ENCODE measurements at places on chromosomes 12 and 14.

- no peak for DNase-seq
These were observed 789.2 kb upstream of the FBXO33 start for GRCh38 chr14:40221428-40221827.

GRCh38 chr12:123721245-123721644 is 9.1 kb downstream of the ATP6V0A2 start:
- DNase-seq: no peak

- no peak for DNase-seq
These were observed 287 bp upstream of the SLC2A13 start for GRCh38 chr12:40106202-40106533.

GRCh38 chr12:101647711-101648110 is 49.7 kb upstream of the CHPT1 start:
- no peak for DNase-seq

DNA sequence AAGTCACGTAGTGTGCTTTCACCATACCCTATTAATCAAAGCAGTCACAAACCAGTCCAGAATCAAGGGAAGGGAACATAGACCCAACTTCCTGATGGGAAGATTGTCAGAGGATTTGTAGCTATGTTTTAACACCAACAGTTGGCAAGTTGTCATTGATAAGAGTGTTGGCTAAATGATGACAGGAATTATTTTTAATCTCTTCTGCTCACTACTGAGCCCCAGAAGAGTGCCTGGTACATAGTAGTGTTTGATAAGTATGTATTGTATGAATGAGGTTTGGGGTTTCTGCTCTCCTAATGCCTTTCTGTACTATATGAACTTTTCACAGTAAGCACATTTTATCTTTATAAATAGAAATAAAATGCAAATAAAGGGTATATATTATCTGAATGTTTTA is 14.7 kb downstream of the HCFC2 start:
- DNase-seq: no peak

GRCh38 chr14:99268810-99269707 is 2.9 kb downstream of the BCL11B start:
- DNase-seq: no peak

DNA sequence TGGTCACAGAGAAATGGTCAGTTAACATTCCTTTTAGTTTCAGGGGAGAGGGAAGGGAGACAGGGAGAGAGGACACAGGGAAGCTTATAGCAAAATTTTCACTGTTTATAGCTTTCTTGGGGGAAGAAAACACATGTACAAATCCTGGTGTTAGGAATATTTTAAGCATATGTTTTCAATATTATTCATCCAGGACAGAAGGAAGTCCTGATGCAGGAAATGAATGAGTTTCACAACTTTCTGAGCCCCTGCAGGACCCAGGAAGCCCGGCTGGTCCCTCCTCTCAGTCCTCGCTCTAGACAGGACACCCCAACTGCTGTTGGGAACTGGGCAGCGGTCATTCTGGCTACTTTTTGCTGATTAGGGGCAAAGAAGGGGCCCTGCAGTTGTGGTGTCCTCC is 71.1 kb upstream of the ZDHHC17 start:
- DNase-seq: no peak

DNA sequence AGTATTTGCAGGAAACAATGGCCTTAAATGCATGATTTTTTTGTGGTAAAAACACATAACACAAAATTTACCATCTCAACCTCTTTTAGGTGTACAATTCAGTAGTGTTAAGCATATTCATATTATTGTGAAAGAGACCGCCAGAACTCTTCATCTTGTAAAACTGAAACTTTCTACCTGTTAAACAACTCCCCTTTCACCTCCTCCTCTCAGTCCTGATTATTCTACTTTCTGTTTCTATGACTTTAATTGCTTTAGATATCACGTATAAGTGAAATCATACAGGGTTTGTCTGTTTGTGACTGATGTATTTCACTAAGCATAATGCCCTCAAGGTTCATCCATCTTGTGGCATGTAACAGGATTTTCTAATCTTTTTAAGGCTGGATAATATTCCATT is 353.4 kb downstream of the ADAMTS20 start:
- no peak for DNase-seq

DNA sequence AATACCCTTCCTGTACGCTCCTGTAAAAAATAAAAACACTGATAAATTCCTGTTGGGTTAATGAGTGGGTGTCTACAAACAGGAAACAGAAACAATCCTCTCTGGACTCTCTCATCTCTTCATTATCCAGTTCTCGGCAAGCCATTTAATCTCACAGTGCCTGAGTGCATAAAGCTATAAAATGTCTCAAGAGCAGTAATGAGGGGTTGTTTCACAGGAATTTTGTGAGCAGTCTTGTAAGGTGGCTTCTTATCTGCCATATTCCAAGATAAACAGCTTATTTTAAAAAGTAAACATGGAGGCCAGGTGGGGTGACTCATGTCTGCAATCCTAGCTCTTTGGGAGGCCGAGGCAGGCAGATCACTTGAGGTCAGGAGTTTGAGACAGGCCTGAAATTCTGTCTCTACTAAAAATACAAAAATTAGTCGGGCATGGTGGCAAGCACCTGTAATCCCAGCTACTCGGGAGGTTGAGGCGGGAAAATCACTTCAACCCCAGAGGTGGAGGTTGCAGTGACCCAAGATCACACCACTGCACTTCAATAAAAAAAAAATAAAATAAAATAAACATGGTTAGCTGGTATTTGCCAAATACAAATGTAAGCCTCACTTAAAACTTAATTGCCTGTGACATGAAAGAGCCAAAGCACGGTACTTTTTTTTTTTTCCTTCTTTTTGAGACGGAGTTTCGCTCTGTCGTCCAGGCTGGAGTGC is 54.0 kb downstream of the CLIP1 start:
- no peak for DNase-seq

DNA sequence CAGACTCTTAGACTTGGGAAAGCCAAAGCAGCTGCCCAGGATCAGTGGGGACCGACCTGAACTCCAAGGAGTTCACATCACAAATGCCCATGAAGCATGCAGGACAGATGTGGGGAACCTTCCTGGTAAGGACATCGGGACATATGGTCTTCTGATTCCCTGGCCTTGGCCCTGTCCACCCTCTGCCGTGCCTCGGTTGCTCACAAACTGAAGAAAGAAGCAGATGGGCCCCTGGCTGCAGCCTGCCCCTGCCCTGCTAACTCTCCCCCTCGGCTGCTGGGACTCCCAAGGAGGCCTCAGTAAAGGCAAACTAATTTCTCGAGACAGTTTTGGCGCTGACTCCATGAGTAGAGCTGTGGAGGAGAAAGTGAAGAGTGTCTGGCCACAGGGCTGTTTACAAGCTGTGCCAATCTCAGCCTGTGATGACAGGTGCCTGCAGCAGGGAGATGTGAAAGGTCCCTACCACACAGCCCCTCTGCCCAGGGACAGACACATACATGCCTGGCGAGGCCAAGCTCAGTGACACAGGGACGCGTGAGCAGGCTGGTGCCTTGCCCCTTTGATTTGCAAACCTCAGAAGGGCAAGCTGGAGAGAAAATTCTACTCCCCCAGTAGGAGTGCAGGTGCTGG is 48.6 kb downstream of the ISCA2 start:
- DNase-seq: no peak

- no peak for DNase-seq
These were observed 74.3 kb downstream of the ANO6 start for GRCh38 chr12:45290216-45290605.

Measured in stimulated activated naive B cell treated with anti-CD40 and anti-IgM and Interleukin-4, amounts not matched to agents 10 μg/mL and 1 μg/mL and 100 μg/mL, for 72 hours (primary cell).